ENCODE measurements at places on chromosomes 2 and 18.

DNA sequence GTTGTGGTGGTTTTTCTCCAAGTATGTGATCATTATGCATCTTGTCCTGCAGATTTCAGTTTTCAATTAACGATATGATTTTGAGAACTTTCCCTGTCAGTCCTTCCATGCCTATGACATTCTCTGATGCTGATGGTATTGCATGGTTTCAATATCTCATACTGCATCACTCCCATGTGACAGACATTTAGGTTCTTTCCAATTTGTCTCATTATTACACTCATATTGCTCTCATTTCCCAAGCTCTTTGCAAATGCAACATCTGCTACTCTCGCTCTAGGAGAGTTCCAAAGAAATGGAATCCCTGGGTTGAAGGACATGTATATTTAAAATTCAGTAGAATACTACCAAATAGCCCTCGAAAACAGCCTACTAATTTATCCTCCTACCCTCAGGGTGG is 125.5 kb downstream of the MARCHF4 start:
- no peak for DNase-seq

DNA sequence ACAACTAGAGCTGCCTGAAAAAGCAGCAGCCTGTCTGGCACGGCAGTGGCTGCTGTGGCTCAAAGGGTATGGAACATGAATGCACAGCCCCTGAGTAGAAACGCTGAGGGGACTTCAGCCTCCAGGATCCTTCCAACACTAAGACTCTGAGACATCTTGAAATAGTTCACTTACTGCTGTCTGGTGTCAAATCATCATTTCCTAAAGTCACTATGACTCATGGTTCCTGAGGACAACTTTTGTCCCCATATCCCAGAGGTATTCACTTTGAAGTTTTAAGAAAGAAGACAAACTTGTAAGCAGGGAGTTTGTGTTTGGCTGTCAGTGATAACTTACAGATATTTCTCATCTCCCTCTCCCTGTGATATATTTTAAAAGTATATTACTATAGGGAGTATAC is 33.3 kb upstream of the NEB start:
- no peak for DNase-seq

DNA sequence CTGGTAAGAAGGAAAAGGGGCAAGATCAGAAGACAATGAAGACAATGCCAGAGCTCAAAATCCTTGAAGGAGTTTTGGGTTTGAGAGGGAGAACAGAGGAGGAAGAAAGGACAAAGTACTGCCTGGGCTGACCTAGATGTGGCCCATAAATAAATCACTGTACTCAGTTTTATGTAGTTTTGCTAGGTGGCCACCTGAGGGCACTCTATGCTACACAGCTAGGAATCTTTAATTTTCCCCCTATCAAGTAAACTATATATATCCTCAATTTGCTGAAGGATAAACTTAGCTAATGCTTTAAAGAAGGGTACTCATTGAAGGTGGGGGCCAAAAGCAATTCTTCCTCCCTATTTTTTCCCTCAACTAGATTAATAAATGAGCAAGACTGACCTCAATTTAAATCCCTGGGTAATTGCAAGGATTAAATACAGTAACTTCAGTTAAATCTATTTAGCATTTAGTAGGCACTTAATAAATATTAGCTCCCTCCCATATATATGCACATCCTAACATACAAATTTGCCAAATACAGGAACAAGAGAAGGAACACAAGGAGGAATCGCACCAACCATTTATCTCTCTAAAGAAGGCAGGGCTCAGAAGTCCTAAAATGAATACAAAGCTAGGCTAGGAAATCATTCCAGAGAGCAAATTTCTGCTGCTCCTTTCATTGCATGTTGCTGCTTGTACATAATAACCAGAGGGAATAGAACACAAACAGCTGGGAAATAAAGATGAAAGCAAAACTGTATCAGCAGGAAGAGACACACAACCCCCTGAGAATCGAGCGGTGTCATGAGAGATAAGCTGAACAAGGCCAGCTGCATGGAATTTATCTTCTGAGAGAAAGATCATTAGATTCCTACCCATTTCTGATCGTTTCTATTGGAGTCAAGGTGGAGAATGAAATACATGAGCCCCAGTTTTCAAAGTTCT is 540.1 kb downstream of the NRXN1 start:
- DNase-seq: peak; percentile 43

GRCh38 chr18:13178976-13179375 is 39.6 kb upstream of the LDLRAD4 start:
- DNase-seq: no peak

- DNase-seq: no peak
Measured at GRCh38 chr18:68740966-68741365, 26.1 kb upstream of the TMX3 start.

DNA sequence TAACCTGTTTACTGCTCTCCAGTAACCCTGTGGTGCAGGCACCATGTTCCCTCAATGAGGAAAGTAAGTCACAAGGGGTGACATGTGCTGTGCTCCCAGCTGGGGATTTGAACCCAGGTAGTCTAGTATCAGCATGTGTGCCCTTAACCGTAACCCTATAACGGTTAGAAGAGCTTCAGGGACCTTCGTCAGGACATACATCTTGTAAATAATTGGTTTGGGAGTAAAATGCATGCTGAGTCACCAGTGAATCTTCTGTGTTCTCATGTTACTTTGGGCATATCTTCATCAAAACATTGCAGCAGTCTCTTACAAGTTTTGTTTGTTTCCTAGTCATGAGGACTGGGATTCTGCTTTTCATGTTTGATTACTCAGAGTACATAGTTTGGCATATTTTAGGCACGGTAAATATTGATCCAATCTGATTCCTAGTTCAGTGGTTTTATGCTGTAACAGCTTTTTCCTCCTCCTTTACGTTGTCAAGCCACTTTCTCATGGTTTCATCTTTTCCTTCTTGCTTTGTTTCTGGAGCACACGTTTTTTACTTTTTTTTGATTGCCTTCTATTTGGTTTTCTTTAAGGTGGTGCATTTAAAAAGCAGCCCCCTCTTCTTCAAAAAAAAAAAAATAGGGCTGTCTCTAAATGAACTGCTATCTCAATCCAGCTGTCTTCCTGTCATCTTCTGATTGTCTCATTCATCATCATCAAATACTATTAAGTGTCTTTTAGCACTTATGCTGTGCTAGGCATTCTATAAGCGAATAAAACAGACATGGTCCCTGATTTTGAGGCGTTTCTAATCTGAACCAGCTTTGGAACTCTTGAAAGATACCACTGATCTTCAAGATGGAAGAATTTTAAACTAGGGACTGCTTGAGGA is 50.4 kb downstream of the CLIP4 start:
- DNase-seq: no peak

- DNase-seq: peak; percentile 48
Measured at GRCh38 chr18:74679006-74679678, 81.5 kb downstream of the ZNF407 start.

DNA sequence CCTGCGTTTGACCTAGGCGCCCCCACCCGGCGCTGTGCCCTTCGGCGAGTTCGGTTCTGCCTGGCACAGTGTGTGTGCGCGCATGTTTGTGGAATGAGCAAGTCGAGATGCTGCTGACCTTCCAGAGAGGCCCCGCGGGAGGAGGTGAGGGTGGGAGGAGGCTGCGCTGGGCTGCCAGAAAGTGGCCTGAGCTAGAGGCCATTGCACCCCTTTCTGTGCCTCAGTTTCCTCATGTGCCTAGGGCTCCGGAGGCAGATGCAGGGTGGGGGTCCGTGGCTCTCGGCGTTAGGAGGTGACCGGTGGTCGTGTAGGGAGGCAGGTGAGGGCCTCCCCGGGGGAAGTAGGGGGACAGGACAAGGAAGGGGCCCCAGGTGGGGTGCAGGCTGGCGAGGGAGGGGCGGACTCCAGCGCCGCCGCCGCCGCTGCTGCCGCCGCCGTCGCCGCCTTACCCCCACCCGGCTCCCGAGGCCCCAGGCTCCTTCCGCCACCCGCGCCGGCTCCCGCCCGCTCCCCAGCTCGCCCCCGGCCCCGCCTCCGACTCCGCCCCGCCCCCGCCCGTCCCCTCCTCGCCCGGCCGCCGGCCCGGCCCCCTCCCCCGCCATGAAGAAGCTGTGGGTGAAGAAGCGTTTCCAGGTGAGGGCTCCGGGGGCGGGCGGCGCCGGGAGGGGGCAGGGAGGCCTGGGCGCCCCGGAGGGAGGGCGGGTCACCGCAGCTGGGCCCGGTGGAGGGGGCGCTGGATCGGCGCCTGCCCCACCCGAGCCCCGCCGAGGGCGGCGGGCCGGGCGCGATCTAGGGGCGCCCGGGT is 7.0 kb downstream of the SPEG start:
- DNase-seq: no peak

- DNase-seq: no peak
Measured at GRCh38 chr2:234139755-234140154, 89.3 kb downstream of the SPP2 start.

- DNase-seq: no peak
Measured at GRCh38 chr2:66890166-66890742, 455.3 kb downstream of the MEIS1 start.

DNA sequence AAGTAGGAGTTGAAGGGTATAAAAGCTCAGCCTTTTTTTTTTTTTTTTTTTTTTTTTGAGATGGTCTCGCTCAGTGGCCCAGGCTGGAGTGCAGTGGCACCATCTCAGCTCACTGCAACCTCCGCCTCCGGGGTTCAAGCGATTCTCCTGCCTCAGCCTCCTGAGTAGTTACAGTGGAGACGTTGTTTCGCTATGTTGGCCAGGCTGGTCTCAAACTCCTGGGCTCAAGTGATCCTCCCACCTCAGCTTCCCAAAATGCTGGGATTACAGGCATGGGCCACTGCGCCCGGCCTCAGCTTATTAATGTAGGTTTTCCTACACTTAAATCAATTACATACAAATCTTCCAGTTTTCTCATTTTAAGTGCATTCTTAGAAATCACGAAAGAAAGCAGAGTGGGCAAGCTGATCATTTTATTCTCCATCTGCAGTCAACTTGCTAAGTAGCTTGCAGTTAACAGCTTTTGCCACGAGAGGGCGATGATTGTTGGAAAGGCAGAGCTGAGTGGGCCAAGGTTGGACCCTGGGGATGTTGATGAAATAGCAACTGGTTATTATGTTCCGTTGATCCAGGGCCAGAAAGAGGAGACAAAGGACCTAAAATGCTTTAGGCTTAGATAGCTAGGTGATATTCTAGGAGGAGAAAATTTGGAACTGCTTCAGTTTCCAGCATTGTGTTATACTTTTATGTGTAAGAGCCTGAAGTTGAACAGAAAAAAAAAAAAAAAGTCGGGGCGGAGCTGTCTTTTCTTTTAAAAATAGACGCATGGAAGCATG is 234.4 kb upstream of the EPAS1 start:
- peak; percentile 78 for DNase-seq

GRCh38 chr2:186183406-186183805 is 302.7 kb upstream of the ZC3H15 start:
- DNase-seq: no peak

- DNase-seq: peak; percentile 15
Measured at GRCh38 chr2:121898483-121898882, 143.0 kb downstream of the TSN start.

DNA sequence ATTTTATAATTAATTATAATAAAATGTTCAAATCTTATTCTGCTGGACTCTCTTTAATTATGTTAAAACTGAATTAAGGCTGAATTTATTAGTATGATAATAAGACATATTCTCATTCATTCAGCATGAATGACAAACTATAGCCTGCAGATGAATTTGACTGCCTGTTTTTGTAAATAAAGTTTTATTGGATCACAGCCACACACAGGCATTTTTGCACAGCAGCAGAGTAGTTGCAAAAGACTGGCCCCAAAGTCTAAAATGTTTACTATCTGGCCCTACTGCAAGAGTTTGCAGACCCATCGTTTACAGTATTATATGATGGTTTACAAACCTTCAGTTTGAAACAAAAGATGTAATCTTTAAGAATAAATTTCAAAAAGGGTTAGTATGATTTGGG is 58.6 kb downstream of the RMDN2 start:
- no peak for DNase-seq

DNA sequence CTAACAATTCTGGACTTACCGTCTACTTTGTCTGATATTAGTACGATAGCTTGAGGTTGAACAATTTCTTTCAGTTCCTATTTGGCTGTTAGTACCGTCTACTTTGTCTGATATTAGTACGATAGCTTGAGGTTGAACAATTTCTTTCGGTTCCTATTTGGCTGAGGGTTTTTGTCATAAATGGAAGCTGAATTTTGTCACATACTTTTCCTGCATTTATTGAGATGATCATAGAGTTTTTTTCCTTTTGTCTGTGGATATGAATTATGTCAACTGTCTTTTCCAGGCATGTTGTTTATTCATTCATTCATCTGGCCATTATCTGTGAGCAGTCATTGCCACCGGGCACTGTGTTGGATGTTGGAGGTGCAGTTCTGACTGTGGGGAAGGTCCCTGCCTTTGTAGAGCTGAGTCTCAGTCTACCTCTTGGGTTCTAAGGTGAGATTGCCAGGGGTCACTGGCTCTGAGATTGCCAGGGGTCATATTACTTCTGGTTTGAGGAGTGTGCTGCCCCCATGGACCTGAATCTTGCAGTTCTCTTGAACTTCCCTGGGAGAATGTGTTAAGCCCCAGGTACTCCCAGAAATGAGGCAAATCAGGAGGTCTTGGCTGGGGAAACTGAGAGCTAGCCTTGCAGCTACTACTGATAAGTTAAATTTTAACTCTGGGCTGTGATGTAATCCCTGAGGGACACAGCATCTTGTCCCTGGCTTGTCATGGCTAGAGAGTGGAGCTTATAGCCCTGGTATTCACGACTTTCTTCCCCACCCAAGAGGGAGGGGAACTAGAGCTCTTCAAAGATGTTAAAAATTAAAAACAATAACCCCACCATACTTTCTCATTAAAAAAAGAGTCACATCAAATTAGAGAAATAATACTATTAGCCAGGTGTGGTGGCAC is 89.1 kb upstream of the MBOAT2 start:
- peak; percentile 60 for DNase-seq

GRCh38 chr2:102337012-102337411 is 18.6 kb upstream of the IL18R1 start:
- DNase-seq: no peak

GRCh38 chr2:20635113-20635510 is 15.8 kb downstream of the HS1BP3 start:
- no peak for DNase-seq

- DNase-seq: no peak
Measured at GRCh38 chr2:28516950-28517349, 21.1 kb downstream of the PLB1 start.

DNA sequence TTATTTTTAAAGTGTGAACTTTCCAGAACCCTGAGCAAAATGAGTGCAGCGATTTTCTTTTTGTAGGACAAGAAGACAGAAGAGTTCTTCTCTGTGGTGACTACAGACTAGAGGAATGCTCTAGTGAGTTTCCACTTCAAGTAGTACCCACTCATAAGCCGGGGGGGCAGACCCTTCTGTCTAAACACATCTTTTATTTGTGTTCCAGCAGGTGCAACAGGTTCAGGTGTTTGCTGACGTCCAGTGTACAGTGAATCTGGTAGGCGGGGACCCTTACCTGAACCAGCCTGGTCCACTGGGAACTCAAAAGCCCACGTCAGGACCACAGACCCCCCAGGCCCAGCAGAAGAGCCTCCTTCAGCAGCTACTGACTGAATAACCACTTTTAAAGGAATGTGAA is 25.2 kb downstream of the PTRHD1 start:
- no peak for DNase-seq

Data from GM12865 (cell line).